ENCODE measurements at places on chromosomes 2 and 18.
A peak's percentile ranks its signal among the peaks of the same experiment; 100 is the strongest.

DNA sequence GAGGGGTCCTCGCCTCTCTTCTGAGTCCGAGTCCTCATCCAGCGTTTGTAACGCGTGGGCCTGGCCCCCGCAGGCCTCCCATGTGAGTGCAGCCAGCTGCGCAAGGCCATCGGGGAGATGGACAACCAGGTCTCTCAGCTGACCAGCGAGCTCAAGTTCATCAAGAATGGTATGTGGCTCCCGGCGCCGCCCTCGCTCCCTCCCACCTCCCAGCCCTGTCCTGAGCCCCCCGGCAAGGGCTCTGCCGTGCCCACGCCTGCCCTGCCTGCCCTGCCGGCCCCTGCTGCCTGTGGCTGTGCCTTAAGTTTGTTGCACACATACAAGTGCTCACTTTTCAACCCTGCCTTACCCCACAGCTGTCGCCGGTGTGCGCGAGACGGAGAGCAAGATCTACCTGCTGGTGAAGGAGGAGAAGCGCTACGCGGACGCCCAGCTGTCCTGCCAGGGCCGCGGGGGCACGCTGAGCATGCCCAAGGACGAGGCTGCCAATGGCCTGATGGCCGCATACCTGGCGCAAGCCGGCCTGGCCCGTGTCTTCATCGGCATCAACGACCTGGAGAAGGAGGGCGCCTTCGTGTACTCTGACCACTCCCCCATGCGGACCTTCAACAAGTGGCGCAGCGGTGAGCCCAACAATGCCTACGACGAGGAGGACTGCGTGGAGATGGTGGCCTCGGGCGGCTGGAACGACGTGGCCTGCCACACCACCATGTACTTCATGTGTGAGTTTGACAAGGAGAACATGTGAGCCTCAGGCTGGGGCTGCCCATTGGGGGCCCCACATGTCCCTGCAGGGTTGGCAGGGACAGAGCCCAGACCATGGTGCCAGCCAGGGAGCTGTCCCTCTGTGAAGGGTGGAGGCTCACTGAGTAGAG lies 14.4 kb upstream of the ALLC start:
- DNase-seq = no peak

DNA sequence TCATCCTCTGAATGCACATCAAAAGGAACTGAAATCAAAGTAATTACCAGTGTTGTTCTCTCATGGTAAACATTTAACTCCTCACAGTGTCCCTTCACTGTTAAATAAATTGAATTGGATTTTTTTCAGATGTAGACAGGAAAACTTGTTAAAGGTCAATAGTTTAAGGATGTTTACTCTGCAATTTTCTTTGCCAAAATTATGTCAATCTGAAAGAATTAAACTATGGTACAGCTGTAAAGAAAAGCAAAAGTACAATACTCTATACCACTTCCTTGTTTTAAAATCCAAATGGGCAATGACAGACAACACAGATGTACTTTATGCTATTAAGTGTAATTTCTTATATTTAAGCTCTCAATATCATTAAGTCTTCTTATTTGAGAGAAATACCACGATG lies 153.2 kb downstream of the WDPCP start:
- no peak for DNase-seq

- no peak for DNase-seq
These were observed 4.2 kb upstream of the AP1S3 start for GRCh38 chr2:223841436-223842190.

DNA sequence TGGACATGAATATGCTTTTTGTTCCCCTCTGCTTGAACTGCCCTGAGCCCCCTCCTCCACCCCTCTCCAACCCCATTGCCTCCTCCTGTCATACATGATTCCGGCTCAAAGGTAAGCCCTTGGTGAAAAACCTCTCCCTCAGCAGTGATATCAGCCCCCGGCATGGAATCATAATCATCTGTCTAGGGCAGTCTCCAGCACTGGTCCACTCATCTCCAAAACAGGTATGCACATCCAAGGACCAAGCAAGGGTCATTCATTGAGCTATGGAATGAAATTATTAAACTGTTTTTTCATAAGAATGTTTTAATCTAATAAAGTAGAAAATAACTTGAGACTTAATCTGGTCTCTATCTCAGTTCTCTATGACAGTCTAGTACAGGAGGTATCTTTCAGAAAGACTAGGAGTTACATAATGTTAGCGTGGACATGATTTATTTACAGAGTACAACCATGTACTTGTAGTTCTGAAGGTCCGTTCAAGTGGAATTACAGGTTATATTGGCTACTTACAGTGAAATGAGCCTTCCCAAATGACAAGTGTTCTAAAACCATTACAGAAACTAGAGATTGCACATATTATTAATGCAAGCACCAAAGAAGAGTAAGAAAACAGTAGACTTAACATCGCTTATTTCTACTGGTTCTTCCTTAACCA lies 75.2 kb downstream of the ACVR1 start:
- DNase-seq = no peak

DNA sequence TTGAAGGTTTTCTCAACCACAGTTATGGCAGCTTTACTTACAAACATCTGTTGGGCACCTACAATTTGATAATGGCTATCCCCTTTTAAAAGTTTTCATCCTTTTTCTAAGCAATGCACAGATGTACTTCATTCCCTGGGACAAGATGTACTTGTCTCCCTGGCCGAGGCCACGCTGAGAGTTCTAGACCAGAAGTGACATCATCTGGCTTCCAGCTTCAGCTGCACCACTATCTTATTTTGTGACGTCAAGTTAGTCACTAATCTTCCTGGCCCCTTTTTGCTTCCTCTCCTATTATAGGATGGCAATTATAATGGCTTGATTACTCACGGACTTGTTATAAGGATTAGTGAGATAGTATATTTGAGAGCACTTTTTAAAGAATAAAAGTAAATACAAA lies 386.4 kb downstream of the BCL11A start:
- no peak for DNase-seq

GRCh38 chr2:30147196-30147714 lies 448 bp downstream of the YPEL5 start:
- DNase-seq = no peak

- no peak for DNase-seq
These were observed 14.4 kb upstream of the WDR75 start for GRCh38 chr2:189426886-189427285.

- no peak for DNase-seq
These were observed 8.0 kb upstream of the PDIA6 start for GRCh38 chr2:10820562-10820961.

GRCh38 chr2:171389325-171389724 lies 44.5 kb downstream of the METTL8 start:
- DNase-seq = no peak

DNA sequence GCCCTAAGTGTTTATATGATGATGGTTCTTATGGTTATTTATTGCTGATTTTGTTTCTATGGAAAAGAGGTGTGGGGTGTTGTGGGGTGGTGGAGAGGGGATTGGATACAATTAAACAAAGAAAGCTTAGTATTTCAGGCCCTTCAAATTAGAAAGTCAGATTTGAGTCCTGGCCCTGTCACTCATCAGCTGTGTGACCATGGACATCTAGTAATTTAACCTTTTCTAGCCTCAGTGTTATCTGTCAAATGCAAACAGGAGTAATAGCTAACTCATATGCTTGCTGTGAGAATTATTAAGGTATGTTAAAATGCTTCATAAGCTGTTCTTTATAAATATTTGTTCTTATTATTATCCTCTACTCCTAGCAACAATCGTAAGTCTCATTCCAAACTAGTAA lies 2.1 kb upstream of the MEMO1 start:
- no peak for DNase-seq

DNA sequence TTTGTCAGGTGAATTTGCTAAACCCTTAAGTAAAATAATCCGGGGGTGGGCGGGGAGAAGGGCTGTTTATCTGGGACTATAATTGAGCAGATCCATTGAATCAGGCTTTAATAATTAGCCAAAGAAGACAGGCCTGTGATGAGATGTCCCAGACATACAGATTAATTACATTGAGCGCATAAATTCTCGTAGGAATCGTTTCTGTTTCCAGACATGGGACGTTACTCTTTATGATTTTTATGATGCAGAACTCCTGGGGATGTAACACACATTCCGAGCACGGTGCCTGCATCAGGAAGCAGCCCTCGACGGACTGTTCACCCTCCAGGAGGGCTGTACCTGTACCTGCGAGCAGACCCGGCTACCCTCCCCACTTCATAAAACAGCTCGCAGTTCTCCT lies 88.9 kb downstream of the SMIM21 start:
- no peak for DNase-seq

GRCh38 chr2:230723363-230723762 lies 10.7 kb downstream of the CAB39 start:
- no peak for DNase-seq

GRCh38 chr2:223235986-223236385 lies 184.0 kb downstream of the KCNE4 start:
- no peak for DNase-seq

DNA sequence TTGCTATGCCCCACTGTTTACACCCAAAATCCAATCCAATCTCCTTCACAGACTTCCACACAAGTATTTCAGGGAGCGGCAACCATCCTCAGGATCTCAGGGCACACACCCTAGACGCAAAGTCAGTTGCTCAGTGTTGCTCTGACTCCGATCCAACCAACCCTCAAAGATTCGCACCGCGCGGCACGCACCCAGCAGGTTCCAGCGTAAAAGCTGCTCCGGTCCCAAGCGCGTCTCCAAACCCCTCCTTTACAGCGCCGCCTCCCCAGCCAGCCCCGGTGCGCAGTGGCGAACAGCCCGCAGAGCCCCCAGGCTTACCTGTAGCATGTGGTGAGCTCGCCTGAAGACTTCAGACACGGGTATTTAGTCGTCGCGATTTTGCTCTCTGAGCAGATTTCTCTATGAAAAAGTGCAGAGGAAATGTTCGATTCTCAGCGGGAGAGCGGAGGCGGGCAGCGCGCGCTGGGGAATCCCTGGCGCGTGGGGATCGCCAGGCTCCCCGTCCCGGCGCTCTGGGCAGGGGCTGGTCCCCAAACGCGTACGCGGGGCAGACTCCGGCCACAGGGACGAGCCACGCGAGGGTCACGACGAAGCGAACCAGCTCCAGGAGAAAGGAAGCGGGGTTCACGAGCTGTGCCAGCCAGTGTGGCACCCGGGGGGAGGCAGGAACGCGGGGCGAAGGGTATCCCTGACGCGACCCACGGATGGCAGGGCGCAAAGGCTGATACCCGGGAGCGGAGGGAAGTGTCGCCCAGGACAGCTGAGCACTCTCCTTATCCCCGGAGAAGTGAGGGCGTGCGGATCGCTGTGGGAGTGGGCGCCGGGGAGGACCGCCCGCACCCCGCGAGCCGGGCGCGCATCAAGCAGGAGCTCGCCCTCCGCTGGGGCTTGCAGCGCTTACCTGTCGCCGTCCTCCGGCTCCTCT lies 650 bp downstream of the CCBE1 start:
- DNase-seq = peak; percentile 19

DNA sequence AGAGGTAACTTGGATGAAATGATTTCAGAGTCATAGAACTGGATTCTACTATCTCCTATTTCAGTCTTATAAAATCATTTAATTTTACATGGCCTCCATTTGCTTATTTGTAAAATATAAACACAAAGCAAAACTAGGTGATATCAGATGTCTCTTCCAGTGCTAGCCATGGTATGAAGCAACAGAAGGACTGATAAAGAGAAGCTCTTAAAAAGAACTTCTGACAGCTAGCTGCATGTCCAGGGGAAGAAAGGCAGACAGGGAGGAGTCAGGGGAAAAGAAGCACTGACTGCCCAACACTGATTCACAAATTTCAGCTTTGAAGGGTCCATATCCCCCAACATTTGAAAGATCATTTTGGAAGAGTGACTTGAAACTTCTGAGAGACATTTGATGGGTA lies 6.4 kb downstream of the SLC8A1 start:
- no peak for DNase-seq

GRCh38 chr2:19114126-19114525 lies 244.3 kb downstream of the OSR1 start:
- DNase-seq = no peak
